ENCODE measurements at places on chromosomes 7 and 10. TPM values are rescaled to one million over a fixed set of nuclear protein-coding genes. Genes with fewer than 3 reads are reported as not detected.

DNA sequence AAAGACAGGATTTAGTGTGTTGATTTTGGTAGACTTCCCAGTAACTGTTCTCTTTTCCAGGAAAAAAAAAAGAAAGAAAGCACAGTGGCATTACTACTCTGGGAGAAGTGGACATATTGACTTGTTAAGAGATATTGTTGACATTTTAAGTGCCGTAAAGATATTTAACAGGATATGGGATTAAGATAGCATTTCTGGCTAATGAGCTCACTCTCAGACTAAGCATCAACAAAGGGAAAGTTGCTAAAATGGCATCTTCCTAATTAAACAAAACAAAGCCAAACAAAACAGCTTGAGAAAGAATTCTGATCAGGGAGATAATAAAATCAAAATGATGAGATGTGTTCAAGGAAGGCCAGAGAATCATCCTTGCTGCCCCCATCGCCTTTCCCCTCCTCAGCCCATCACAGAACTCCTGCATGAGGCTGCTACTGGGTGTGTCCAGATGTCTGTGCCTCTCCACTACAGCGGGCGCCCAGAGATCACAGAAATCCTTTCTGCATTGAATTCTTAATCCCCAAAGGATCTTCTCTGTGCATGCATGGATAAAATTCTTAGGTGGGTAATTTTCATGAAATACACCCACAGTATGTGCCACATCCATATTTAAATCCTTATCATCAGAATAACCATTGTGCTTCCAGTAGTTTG lies 270.5 kb downstream of the POU6F2 start:
- H3K36me3 ChIP-seq = no peaks in the 10 kb centered on the region
- H3K27ac ChIP-seq = no peak overlapping the region
- no peaks in the 10 kb centered on the region for H3K4me1 ChIP-seq
- H3K27me3 ChIP-seq = no peaks in the 10 kb centered on the region

- H3K27me3 ChIP-seq = peaks cover 12% of the 10 kb centered on the region
- H3K4me3 ChIP-seq = no peak overlapping the region
- H3K36me3 ChIP-seq = no peaks in the 10 kb centered on the region
- no peak overlapping the region for H3K27ac ChIP-seq
- peaks cover 5% of the 10 kb centered on the region for H3K4me1 ChIP-seq
- DNase-seq = peak; percentile 79
These were observed 22.2 kb downstream of the LIPK start for GRCh38 chr10:88728107-88728763.

GRCh38 chr7:134667899-134668298 lies 21.2 kb downstream of the BPGM start:
- H3K36me3 ChIP-seq = peaks cover 37% of the 10 kb centered on the region
- H3K4me1 ChIP-seq = peaks cover 21% of the 10 kb centered on the region
- no peaks in the 10 kb centered on the region for H3K27me3 ChIP-seq
- no peak for DNase-seq
- no peak overlapping the region for H3K27ac ChIP-seq

- no peak for DNase-seq
- H3K27me3 ChIP-seq = no peaks in the 10 kb centered on the region
- no peaks in the 10 kb centered on the region for H3K4me1 ChIP-seq
- H3K36me3 ChIP-seq = peaks cover 30% of the 10 kb centered on the region
- H3K4me3 ChIP-seq = no peak overlapping the region
- H3K27ac ChIP-seq = no peak overlapping the region
These were observed 41.7 kb downstream of the MAD1L1 start for GRCh38 chr7:2191016-2191415.

- H3K36me3 ChIP-seq = no peaks in the 10 kb centered on the region
- no peaks in the 10 kb centered on the region for H3K4me1 ChIP-seq
- no peak for DNase-seq
- no peak overlapping the region for H3K27ac ChIP-seq
- H3K27me3 ChIP-seq = no peaks in the 10 kb centered on the region
- H3K4me3 ChIP-seq = no peak overlapping the region
These were observed 451.8 kb downstream of the SEMA3D start for GRCh38 chr7:84735011-84735410.

Gene NKX6-2
- not detected for total RNA-seq

Gene ZNF680
- 10.4 TPM for total RNA-seq

GRCh38 chr10:35306852-35307251 lies 29.5 kb upstream of the CCNY start:
- H3K27ac ChIP-seq = no peak overlapping the region
- H3K36me3 ChIP-seq = no peaks in the 10 kb centered on the region
- no peak overlapping the region for H3K4me3 ChIP-seq
- no peak for DNase-seq
- peaks cover 2% of the 10 kb centered on the region for H3K4me1 ChIP-seq

Gene ACTR3C
- 7.9 TPM for total RNA-seq

DNA sequence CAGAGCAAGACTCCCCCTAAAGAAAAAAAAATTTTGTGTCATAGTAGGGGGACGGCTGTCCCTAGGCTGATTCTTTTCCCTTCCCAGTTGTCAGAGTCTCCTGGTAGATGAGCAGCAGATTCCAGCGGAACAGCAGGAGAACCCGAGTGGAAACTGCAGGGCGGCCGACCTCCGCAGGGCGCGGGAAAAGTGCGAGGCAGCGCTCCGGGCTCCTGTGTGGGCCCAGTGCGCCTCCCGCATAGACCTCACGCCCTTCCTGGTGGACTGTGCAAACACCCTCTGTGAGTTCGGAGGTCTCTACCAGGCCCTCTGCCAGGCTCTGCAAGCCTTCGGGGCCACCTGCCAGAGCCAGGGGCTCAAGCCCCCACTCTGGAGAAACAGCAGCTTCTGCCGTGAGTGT lies 46.0 kb downstream of the ZAN start:
- H3K4me3 ChIP-seq = no peak overlapping the region
- no peak for DNase-seq
- H3K36me3 ChIP-seq = no peaks in the 10 kb centered on the region
- H3K27me3 ChIP-seq = peaks cover 3% of the 10 kb centered on the region
- H3K27ac ChIP-seq = no peak overlapping the region

Gene KEL
- 0.37 TPM for total RNA-seq

- DNase-seq = no peak
- H3K36me3 ChIP-seq = no peaks in the 10 kb centered on the region
- H3K27ac ChIP-seq = no peak overlapping the region
These were observed 595.8 kb upstream of the MKI67 start for GRCh38 chr10:128721963-128722445.

DNA sequence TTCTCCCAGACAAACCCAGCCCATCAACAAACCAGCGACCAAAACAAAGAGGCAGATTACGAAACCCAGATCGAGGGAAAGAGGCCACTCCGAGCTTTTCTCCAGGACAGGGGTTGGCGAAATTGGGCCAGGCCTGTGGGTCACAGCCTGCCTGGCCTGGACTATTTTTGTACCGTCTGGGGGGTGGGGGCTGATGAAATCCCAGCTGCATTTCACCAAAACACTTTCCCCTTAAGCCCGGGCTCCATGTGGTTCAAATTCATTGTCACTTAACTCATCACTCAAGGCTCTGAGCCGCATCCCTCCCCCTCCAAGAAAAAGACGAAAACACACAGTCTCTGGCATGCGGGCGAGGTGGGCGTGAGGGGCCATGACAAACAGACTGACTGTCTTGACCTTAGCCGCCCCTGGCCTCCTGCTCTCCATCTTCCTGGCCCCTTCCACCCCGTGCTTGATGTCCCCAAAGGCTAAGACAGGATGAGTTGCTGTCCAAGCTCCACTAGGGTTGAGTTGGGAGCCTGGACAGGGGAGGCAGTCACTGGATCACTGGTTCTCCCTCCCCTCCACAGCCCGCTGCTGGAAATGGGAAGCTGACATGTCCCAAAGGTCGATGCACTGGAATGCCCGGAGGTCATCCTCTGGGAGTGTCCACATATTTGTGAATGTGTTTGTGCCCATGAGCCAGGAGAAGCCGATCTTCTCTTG lies 19.2 kb downstream of the TMEM270 start:
- H3K27ac ChIP-seq = no peak overlapping the region
- H3K4me3 ChIP-seq = no peak overlapping the region
- H3K27me3 ChIP-seq = no peaks in the 10 kb centered on the region
- no peaks in the 10 kb centered on the region for H3K4me1 ChIP-seq
- DNase-seq = no peak

DNA sequence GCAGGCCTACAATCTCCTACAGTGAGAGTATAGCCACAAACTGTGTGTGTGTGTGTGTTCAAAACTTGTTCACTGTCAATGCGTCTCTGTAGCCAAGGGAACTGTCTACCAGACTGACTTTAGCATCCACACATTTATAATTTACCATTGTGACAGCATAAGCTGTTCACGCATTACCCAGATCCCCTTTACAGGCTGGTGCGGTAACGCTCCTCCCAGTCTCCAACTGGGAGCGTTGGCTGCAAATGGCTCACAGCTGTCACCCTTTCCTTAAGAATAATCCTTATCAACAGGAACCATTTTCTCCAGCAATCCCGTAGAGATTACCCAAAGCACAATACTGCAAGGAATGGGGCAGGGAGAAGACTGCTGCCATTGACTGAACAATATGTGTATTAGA lies 199.5 kb downstream of the GPAM start:
- no peak overlapping the region for H3K4me3 ChIP-seq
- no peaks in the 10 kb centered on the region for H3K27me3 ChIP-seq
- H3K27ac ChIP-seq = no peak overlapping the region
- no peaks in the 10 kb centered on the region for H3K36me3 ChIP-seq

GRCh38 chr10:10209167-10209566 lies 808.5 kb upstream of the CELF2 start:
- DNase-seq = no peak
- H3K4me1 ChIP-seq = no peaks in the 10 kb centered on the region
- no peak overlapping the region for H3K4me3 ChIP-seq
- no peaks in the 10 kb centered on the region for H3K36me3 ChIP-seq
- no peak overlapping the region for H3K27ac ChIP-seq

Gene FEZF1
- total RNA-seq = not detected

Gene MGAM2
- total RNA-seq = not detected

- no peaks in the 10 kb centered on the region for H3K36me3 ChIP-seq
- H3K4me3 ChIP-seq = no peak overlapping the region
- no peaks in the 10 kb centered on the region for H3K4me1 ChIP-seq
- H3K27me3 ChIP-seq = peaks cover 32% of the 10 kb centered on the region
- no peak for DNase-seq
- H3K27ac ChIP-seq = no peak overlapping the region
These were observed 231.1 kb downstream of the SLC25A13 start for GRCh38 chr7:96090756-96091155.

DNA sequence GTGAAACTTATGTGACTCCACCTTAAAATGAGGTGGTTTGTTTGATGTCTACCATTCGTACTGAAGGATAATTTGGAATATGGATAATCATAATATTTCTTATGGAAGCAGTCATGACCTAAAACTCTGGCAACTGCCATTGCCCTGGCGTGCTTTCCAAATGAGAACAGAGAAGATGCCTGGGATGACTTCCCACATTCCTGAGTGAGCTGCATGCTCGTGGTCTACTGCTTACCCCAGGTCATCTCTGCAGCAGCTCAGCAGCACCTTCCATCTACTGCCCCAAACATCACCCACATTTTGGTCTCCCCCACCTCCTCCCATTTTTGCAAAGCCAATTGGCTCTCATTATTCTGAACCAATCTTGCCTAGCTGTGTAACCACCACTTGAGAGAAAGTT lies 40.1 kb downstream of the LYZL1 start:
- H3K27me3 ChIP-seq = peaks cover 9% of the 10 kb centered on the region
- no peak overlapping the region for H3K27ac ChIP-seq

Gene GPC2
- 7.9 TPM for total RNA-seq

DNA sequence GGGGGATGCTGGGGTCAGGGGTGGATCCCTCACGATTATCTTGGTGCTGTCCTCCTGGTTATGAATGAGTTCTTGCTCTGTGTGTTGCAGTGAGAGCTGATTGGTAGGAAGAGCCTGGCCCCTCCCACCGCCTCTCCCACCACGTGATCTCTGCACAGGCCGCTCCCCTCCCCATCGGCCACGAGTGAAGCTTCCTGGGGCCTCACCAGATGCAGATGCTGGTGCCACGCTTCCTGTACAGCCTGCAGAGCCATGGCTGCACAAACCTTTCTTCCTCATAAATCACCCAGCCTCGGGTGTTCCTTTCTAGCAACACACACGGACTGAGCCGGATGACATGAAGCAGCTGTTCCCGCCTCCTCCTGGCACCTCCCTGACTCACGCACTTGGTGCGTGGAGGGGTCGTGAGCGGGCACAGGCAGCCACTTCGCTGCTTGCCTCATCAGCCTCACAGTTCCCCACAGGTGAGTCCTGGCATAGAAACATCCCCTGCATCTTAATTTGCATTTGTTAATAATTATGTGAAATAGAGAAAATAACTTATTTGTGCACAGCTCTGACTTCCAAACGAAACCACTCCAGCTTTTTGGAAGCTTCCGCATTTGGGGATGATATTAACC lies 210.8 kb downstream of the ADARB2 start:
- H3K4me1 ChIP-seq = no peaks in the 10 kb centered on the region
- no peak for DNase-seq
- no peak overlapping the region for H3K27ac ChIP-seq
- no peak overlapping the region for H3K4me3 ChIP-seq
- no peaks in the 10 kb centered on the region for H3K27me3 ChIP-seq
- H3K36me3 ChIP-seq = no peaks in the 10 kb centered on the region

Gene PDZD7
- 0.93 TPM for total RNA-seq

- H3K27ac ChIP-seq = no peak overlapping the region
- peaks cover 16% of the 10 kb centered on the region for H3K4me1 ChIP-seq
- no peaks in the 10 kb centered on the region for H3K36me3 ChIP-seq
- peaks cover 2% of the 10 kb centered on the region for H3K27me3 ChIP-seq
- H3K4me3 ChIP-seq = no peak overlapping the region
These were observed 31.0 kb downstream of the AKR1B1 start for GRCh38 chr7:134427896-134428295.

Gene MICU1
- total RNA-seq = 36.1 TPM

All from activated CD4-positive, alpha-beta T cell treated with anti-CD3 and anti-CD28 coated beads, Interleukin-2, amount 10 ng/mL, durations not matched to agents 24 days and 14 days (primary cell).